SJCRH30 (cell line): ENCODE measurements at places on chromosomes 6 and 20. TPM values are rescaled to one million over a fixed set of nuclear protein-coding genes. Genes with fewer than 3 reads are reported as not detected.
A peak's percentile ranks its signal among the peaks of the same experiment; 100 is the strongest.

- peak; percentile 65 for DNase-seq
These were observed 18.2 kb upstream of the SCP2D1 start for GRCh38 chr20:18795366-18795765.

DNA sequence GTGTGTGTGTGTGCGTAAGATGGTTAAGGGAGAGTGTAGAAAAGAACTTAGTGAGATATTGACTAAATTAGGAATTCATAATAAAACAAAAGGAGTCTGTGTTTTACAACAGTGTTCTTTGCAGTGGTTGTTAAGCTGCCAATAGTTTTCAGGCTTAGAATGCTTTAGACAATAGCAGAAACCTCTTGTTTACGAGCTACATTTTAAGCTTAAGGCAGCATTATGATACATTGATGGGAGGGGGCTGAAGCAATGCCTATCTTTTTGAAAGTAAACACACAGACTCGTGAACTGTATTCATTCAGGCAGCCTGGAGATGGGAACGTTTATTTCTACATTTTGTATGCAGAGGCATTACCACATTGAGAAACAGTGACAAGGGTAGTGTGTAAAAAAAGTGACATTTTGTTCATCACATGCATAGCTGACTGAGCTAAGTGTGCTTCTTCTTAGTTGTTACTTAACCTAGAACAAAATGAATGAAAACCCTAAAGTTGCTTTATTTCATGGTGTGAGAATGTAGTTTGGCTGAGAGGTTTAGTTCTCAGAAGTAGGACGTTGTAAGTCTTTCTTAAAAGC, 21.2 kb downstream of the CLVS2 start:
- DNase-seq = no peak

- no peak for DNase-seq
These were observed 396.7 kb downstream of the LAMA2 start for GRCh38 chr6:129279343-129280292.

GRCh38 chr6:170152989-170153388, 137.9 kb downstream of the DLL1 start:
- DNase-seq = peak; percentile 62

DNA sequence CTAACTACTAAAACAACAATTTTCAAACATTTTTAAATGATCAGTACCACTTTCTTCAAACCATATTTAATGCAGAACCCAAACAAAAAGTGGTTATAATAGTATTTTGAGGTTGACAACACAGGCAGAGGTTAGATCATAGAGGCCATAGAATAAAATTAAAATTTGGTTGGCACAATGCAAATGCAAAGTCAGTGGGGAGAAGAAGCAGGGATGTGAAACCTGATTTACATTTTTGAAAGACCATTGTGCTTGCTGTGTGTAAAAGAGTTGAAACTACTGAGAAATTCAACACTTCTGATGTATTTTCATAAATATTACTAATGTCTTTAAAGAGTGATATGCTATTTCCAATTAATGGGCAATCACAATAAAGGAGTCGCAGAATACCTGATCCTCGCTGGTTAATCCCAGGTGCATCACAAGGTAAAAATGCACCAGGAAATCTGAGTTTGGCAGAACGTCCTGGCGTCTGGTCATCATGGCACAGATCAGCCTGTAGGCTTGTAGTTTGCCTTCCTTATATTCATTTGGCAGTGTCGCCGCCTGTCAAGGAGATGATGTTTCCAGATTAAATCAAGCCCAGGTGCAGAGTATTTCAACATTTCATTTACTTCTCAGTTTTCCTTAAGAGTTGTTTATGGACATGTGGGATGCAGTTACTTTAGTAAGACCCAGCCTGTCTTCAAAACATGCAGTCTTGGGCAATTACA, 141.2 kb downstream of the RALGAPA2 start:
- no peak for DNase-seq

GRCh38 chr6:95543798-95544197, 33.5 kb upstream of the MANEA start:
- DNase-seq = no peak

GRCh38 chr20:48459722-48460395, 367.9 kb downstream of the PREX1 start:
- DNase-seq = no peak

GRCh38 chr20:40565682-40566040, 123.4 kb downstream of the MAFB start:
- no peak for DNase-seq

- no peak for DNase-seq
These were observed 307.1 kb upstream of the HSF2 start for GRCh38 chr6:122092366-122092765.

GRCh38 chr6:114362957-114363356, 20.1 kb upstream of the HS3ST5 start:
- no peak for DNase-seq

DNA sequence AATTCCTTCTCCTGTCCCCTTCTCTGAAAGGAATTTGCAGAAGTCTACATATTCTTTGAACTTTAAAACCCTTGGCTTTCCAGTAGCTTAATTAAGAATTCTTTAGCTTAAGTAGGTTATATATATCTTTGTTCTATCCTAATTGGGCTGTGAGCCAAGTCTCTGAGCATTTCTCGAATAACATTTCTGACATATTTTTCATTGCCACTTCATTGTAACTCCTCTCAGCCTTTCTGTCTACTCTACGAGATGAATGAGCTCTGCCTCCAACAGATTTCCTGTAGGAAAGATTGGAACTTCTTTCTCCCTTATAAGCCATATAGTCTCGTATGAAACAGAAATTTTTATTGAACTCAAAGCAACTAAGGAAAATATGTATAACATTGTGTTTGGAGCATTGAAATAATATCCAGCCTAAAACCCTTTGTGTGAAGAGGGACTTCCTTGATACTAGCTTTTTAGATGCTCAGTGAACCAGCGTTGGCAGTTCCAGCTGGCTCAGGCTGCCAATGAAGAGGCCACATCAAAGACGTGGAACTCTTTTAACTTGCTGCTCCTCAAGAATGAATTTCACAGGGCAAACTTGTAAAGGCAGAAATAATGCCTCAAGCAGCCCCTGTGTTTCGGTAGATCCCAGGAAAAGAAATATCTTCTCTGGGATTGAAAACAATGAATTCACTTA, 87.7 kb upstream of the NOX3 start:
- no peak for DNase-seq

DNA sequence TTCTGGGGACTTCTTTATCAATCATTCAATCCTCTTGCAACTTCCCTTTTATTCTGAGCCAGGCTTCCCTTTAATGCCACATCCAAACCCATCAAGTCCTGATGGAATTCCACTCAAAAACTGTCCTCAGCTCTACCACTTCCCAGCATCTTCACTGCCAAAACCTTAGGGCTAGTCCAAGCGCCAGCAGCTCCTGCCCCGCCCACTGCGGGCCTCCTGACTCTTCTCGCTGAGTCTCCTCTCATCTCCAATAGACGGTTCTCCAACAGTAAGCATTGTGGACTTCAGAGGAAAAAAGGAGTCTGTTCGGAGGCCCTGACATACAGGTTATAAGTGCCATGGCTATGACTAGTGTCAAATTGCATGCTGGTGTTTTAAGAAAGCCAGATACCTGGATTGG, 38.7 kb upstream of the CNKSR3 start:
- no peak for DNase-seq

DNA sequence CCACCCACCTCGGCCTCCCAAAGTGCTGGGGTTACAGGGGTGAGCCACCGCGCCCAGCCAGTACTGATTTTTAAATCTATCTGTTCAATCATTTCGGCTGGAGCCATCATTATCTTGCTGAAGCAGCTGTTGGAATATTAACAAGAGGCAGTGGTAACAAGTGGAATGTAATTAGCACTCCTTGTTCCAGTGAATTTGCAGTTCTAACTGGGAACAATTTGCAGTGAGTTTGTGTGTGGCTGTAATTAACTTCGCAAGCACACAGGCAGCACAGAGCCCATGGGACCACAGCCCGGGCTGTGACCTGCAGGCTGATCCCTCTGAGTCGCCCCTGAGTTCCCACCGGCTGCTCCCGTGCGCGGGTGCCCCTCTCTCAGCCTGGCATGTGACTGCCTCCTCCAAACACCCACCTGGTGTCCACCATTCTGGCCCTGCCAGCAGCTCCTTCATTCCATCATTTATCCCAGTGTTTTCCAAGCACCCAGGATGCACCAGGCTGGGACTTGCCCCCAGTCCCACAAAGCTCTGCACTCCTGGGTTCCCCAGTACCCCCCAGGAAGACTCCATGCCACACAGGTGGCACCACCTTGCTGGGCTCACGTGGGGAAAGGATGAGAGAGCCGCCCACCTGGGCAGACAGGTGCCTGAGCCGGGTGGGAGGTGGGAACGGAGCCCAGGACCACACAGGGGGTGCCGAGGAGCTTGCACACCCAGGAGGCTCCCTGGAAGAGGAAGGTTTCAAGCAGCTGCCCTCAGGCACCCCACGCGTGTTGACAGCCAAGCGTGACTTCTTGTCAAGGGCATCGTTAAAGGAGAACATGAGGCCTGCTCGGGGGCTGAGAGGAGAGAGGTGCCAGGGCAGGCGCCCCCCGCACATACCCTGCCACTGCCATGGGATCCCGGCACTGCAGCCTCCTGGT, 75.2 kb downstream of the YTHDF1 start:
- no peak for DNase-seq

DNA sequence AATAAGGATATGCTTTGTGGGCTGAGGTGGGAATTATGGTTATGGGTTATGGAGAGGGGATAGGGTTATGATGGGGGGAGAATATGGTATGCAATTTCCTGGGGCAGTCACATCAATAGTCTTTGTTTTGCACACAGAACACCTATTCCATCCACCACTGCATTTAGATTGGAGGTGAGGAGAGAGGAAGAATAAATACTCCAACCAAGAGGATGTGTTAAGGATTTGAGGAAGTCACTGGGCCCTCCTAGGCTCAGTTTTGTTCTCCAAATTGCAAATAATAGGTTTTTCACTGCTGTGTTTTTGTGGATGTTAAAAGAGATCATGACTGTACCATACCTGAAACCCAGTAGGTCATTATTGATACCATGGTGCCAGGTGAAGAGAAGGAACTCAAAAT, 29.5 kb upstream of the SIRPG start:
- no peak for DNase-seq

DNA sequence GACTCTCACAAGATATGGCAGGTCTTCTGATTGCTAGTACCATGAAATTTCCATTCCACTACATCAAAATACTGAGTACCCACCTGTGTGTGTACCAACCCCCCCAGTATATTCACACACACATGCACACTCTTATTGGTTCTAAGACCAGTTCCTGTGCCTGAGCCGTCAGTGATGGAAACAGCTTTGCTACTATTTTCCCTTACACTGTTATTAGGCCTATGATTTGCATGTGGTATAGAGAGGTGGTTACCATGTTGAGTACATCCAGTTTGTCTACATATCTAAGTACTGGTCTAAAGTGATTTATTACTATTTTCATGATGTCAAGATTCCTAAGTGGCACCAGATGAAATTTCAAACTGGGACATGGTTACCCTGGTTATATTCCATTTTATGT, 459.9 kb downstream of the BCKDHB start:
- no peak for DNase-seq

GRCh38 chr6:127403636-127404035, 55.6 kb downstream of the KIAA0408 start:
- DNase-seq = no peak

GRCh38 chr20:16759181-16759563, 11.0 kb downstream of the OTOR start:
- no peak for DNase-seq

- no peak for DNase-seq
These were observed 4.4 kb downstream of the FOXA2 start for GRCh38 chr20:22579711-22580697.

DNA sequence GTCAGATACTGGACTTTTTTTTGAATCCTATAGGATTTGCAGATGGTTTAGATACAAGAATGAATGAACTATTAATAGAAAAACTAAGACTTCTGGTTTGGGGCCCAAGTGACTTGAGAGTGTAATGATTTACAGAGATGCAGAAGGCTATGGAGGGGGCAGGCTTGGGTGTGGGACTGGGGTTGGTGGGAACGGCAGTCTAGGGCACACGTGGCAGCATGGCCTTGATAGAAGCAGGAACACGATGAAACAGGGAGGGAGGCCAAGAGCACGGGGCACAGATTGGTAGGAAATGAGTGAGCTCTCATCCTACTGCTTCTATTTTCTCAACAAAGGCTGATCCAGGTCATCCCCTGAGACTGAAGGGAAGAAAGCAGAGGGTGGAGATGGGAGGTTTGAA, 3.4 kb upstream of the UST start:
- DNase-seq = no peak

GRCh38 chr6:11912420-11912819, 99.7 kb upstream of the HIVEP1 start:
- DNase-seq = no peak

DNA sequence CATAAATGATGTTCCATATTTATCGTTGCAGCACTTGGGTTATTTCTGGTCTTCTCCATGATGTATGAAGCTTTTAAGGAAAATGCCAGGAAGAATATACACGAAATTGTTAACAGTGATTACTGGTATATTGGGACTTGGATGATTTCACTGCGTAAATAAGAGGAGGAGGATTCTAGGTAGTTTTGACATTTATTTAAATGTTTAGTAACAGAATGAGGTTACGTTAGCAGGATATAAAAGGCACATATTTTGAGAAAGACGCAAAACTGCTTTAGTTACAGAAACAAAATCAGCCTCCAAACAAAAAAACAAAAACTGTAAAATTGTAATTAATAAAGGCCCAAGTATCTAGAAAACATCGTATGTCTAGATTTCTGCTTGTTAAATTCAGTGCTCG, 147.7 kb downstream of the JARID2 start:
- DNase-seq = no peak

DNA sequence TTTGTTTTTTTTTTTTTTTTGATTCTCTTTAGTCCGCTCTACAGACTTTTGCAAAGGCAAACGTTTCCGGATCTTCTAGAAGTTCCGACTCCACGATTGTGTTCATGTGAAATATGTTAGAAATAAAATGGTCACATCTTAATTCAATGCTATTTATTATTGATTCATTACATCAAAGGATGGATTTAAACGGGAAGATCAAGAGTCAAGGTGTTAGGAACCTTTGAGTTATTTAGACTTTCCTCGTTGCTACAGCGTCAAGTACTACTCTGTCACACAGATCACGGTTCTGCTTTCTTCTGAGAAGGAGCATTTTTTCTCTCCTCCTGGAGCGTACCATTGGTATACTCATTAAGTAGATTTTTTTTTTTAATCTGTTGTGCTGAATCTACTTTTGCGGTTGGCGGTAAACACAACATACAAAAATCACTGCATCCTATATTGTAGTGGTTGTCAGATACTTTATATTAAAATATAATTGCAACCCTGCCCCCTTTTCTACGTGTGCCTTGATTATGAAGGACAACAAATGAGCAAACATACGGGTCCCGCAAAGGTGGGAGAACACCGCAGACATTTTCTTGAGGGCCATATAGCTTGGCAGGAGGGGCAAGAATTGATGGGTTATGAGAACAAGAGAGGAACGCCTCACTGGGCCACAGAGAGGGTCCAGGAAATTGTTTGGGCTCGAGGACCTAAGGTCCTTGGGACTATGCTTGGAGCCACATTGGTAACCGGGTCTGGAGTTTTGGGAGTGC, 17.5 kb downstream of the HMGN4 start:
- DNase-seq = no peak

- no peak for DNase-seq
These were observed 3.6 kb downstream of the BTBD3 start for GRCh38 chr20:11921321-11921720.

RAB44 gene
- not detected in 2 replicates for total RNA-seq

RAB23 gene
- 22.4 and 24.2 TPM in 2 replicates for total RNA-seq

TM9SF4 gene
- total RNA-seq = 40.0 and 42.6 TPM in 2 replicates

HLA-DRB1 gene
- total RNA-seq = not detected in 2 replicates

OSER1 gene
- total RNA-seq = 50.6 and 54.9 TPM in 2 replicates

ADGB gene
- total RNA-seq = 0.28 and 0.43 TPM in 2 replicates

LY6G6D gene
- total RNA-seq = not detected in 2 replicates

TCEA2 gene
- total RNA-seq = 12.6 and 16.9 TPM in 2 replicates
